ENCODE measurements at places on chromosomes 11 and 22.

- no peaks in the 10 kb centered on the region for H3K36me3 ChIP-seq
- H3K27me3 ChIP-seq, result peaks cover 21% of the 10 kb centered on the region
- H3K4me1 ChIP-seq, result no peaks in the 10 kb centered on the region
- DNase-seq, result no peak
- H3K27ac ChIP-seq, result no peak overlapping the region
- no peak overlapping the region for H3K4me3 ChIP-seq
These were observed 74.2 kb downstream of the YAP1 start for GRCh38 chr11:102184269-102184987.

DNA sequence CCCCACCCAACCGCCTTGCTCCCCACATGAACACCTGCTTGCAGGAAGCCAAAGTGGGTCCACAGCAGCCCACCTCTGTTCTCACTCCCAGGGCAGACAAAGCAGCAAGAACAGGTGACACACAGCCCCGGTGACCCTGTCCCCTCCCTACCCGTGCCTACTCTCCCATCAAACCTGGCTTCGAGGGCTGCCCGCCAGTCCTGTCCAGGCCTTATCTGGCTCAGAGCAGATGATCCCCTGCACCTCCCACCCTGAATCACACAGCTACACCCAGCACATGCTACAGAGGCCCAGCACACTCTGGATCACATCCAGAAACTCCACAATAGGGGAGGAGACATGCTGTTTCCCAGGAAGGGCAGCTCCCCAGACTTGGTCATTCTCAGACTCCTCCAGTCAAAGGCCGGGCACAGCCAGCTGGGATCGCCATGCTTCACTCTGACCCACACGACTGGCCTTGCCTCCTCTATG lies 6.2 kb upstream of the RGL4 start:
- no peaks in the 10 kb centered on the region for H3K4me1 ChIP-seq
- no peak overlapping the region for H3K27ac ChIP-seq
- no peaks in the 10 kb centered on the region for H3K27me3 ChIP-seq
- H3K4me3 ChIP-seq, result no peak overlapping the region
- peaks cover 7% of the 10 kb centered on the region for H3K36me3 ChIP-seq

- no peak for DNase-seq
- H3K4me3 ChIP-seq, result no peak overlapping the region
- no peaks in the 10 kb centered on the region for H3K4me1 ChIP-seq
- H3K36me3 ChIP-seq, result no peaks in the 10 kb centered on the region
- H3K27ac ChIP-seq, result no peak overlapping the region
These were observed 65.7 kb upstream of the LMO1 start for GRCh38 chr11:8329336-8329735.

DNA sequence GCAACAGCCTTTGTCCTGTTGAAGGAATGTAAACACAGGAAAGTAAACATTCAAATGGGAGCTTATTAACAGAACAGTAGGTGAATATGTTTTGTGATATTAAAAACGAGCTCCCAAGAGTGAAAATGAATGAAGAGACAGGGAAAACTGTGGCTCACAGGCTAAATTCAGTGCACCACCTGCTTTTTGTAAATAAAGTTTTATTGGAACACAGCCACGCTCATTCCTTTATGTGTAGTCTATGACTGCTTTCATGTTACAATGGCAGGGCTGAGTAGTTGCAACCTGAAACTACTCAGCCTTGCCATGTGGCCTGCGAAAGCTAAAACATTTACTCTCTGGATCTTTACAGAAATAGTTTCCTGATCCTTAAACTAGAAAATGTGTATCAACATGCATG lies 136.9 kb downstream of the MYO18B start:
- H3K4me3 ChIP-seq, result no peak overlapping the region
- no peak for DNase-seq
- H3K27ac ChIP-seq, result no peak overlapping the region
- peaks cover 3% of the 10 kb centered on the region for H3K27me3 ChIP-seq

- no peaks in the 10 kb centered on the region for H3K4me1 ChIP-seq
- DNase-seq, result no peak
- peaks cover 35% of the 10 kb centered on the region for H3K27me3 ChIP-seq
These were observed 11.0 kb upstream of the NECTIN1 start for GRCh38 chr11:119739975-119740374.

- H3K4me1 ChIP-seq, result peaks cover 21% of the 10 kb centered on the region
- peaks cover 32% of the 10 kb centered on the region for H3K36me3 ChIP-seq
- peak within 1 kb of the TSS; percentile 98 for H3K4me3 ChIP-seq
- DNase-seq, result peak; percentile 83
- no peaks in the 10 kb centered on the region for H3K27me3 ChIP-seq
- H3K27ac ChIP-seq, result peak within 1 kb of the TSS; percentile 96
These were observed at the start of gene TOMM22 for GRCh38 chr22:38681582-38682335. Gene TOMM22 (plus strand): TSS chr22:38681957. CDS start chr22:38681979, 22 bp downstream.

- no peaks in the 10 kb centered on the region for H3K36me3 ChIP-seq
- H3K4me1 ChIP-seq, result no peaks in the 10 kb centered on the region
- H3K27me3 ChIP-seq, result peaks cover 7% of the 10 kb centered on the region
- H3K4me3 ChIP-seq, result no peak overlapping the region
- no peak overlapping the region for H3K27ac ChIP-seq
These were observed 488.6 kb downstream of the ETS1 start for GRCh38 chr11:128098781-128099180.

- H3K36me3 ChIP-seq, result peaks cover 24% of the 10 kb centered on the region
- no peak overlapping the region for H3K27ac ChIP-seq
- H3K27me3 ChIP-seq, result no peaks in the 10 kb centered on the region
- H3K4me1 ChIP-seq, result peaks cover 10% of the 10 kb centered on the region
- no peak overlapping the region for H3K4me3 ChIP-seq
These were observed 21.5 kb downstream of the C11orf58 start for GRCh38 chr11:16759857-16760508.

DNA sequence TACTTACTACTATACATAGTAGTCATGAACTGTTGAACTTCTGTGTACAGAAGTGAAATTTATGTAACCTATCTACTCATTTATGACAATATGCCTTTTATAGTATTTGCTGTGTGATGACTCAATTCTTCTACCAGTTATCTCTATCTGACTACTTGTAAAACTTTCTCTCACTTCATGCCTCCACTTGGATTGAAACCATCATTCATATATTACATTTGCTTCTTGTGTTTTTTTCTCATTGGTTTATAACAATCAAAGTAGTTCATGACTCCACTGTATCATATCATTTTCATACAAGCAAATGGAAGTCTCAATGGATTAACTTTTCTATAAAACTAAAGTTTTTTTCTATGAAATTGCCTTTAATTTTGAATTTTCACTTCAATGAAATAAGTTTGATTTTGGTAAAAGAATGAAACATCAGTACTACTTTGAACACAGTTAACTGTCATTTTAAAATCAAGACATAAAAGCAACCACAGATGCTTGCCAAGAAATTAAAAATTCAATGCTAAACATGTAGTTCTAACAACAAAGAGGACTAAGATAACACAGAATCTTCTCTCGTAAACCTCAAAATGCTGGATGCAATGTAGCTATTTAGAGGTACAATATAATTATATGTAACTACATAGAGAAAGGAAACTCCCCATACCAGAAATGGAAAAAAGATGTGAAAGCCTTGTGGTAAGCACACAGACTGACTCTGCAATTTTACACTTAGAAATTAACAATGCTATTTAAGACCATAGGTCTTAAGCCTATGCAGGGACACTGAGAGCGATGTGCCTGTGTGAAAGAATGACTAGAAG lies 27.6 kb upstream of the EXPH5 start:
- H3K36me3 ChIP-seq, result no peaks in the 10 kb centered on the region
- peaks cover 18% of the 10 kb centered on the region for H3K4me1 ChIP-seq
- H3K27me3 ChIP-seq, result peaks cover 7% of the 10 kb centered on the region
- H3K27ac ChIP-seq, result no peak overlapping the region
- DNase-seq, result no peak

DNA sequence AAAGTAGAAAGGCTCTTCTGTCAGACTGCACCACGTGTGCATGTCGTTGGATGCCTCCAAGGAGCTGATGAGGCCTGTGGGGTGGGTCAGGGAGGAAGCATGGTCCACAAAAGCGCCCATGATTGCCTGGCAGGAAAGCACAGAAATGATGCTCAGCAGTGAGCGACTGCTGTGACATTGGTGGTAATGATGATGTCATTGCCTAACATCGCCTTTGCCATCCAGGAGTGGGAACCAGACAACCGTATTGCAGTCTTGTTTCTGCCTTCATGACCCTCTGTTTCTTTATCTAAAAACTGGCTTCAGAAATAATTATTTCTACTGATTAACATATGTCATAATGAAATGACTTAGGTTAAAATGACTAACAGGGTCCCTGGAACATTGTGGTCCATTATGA lies 477.8 kb upstream of the B3GAT1 start:
- H3K4me1 ChIP-seq, result no peaks in the 10 kb centered on the region
- H3K27ac ChIP-seq, result no peak overlapping the region
- H3K4me3 ChIP-seq, result no peak overlapping the region
